GM12865 (cell line): ENCODE measurements at places on chromosomes 11 and 22.

DNA sequence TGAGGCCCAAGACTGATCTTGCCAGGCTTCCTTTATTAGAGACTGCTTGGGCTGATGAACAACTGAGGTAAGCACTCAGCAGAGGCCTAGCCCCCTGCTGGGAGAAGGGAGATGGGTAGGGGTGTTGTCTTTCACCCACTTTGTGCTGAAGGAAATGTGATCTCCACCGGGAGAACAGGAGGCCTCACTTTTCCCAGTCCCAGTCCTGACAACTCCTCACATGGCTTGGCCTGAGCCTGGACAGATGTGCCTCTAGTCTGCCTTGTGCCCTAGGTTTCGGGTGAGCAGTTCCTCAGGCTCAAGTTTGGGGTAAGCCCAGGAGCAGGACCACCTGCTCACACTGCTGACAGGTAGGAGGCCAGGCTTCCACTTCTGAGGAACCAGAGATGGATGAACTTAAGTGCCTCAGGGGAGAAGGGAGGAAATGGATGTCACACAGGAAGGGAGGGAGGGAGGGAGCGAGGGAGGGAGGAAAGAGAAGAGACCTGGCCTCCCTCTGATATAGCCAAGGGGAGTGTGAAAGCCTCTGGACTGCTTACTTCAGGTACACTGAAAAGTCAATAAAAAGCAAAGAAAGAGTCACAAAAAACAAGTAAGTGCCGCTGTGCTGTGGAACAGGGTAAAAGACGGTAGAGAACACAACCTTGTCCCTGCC, 8.1 kb downstream of the CLPB start:
- DNase-seq: no peak

- peak; percentile 3 for DNase-seq
Measured at GRCh38 chr11:57260937-57261783, 24.1 kb upstream of the APLNR start.

- DNase-seq: no peak
Measured at GRCh38 chr11:46075928-46076327, 45.3 kb downstream of the PHF21A start.

- peak; percentile 15 for DNase-seq
Measured at GRCh38 chr11:33475993-33476392, 218.8 kb downstream of the HIPK3 start.

- DNase-seq: no peak
Measured at GRCh38 chr22:48574776-48575617, 1252.7 kb downstream of the BRD1 start.

GRCh38 chr11:126346586-126346940, 8.9 kb upstream of the ST3GAL4 start:
- no peak for DNase-seq

DNA sequence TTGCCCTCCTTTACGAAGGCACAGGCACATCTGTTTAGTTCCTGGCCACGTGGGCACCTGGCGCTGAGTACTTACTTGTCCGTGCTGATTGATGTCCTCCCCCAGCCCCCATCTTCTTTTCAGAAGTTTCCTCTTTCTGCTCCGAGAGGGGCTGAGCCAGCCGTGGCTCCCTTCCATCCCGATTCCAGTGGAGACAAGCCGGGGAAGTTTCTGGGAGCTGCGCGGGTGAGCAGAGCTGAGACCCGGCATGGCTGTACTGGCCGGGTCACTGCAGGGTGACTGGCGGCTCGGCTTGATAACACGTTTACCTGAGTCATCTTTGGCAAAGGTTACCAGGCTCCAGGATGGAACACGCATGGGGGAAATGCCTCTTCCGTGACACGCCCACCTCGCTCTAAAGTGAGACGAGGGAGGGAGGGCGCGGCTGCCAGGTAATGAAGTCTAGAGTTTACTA, 45.4 kb upstream of the ATXN10 start:
- DNase-seq: no peak
